ENCODE measurements at places on chromosomes 1 and 21. TPM values are rescaled to one million over a fixed set of nuclear protein-coding genes. Genes with fewer than 3 reads are reported as not detected.

DNA sequence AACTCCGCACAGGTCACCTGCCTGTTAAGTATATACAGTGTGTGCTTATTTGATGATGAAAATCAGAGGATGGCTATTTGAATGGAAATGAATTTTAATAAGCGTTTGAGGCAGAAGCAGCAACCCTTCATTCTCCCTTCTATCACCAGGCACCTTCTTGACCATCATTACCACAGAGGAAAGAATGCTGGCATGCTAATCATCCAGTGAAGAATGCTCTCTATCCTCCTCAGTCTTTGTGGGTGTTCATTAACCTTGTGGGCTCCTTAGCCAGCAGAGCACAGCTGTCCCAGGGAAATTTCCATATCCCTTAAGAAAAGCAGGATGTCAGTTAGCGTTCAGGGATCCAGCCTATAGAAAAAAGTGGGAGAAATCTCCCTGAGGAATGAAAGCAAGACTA lies 428.0 kb upstream of the CAMK1G start:
- no peak for DNase-seq

GRCh38 chr1:113872219-113872935 lies 865 bp upstream of the PTPN22 start:
- DNase-seq: no peak

DNA sequence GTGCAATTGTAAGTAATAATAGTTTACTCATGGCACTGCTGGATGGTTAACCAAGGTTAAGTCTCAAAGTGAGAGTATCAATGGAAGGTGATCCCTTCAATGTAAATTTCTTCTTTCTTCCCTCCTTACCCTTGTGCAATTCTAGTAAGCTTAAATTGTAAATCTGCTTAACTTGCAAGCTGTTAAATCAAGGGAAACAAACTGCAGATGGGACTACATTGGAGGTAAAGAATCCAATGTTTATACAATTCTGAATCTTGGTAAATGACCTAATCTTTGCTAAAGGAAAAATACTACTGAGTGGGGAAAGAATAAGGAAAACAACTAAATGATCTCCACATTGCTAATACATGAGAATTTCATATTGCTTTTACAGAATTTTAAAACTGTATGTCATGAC lies 6.7 kb upstream of the CD55 start:
- no peak for DNase-seq

DNA sequence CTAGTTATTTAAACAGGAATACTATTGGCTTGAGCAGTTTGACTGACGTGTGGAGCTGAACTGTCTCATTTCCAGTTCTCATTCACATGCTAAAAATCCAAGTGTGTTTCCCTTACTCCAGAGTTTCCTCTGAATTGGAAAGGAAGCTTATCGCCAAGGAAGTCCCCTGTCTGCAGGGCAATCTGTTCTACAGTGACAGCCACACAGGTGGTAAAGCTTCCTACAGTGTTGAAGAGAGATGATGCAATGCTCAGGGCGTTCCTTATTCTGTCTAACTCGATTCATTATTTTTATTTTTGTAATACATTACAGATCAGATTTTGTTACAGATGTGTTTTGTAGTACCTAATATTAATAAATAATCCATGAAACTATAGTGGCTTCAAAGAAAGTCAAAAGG lies 41.3 kb downstream of the ADAMTS5 start:
- DNase-seq: no peak

DNA sequence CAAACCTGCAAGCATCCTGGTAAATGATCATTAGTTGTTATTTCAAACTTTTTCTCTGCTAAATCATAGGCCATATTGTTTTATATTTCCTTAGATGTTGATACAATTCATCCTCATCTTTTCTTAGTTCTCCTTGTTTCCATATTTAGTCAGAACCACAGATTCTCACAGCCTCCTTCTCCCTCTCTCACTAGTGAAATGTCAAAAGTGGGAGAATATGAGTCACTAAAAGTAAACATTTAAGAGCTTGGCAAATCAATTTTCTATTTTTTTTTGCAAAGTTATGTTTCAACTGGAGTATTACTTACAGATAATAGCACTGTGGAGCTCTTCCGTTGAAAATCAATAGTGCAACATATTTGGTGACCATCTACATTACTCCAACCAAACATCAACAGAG lies 308.8 kb downstream of the COL11A1 start:
- no peak for DNase-seq

DNA sequence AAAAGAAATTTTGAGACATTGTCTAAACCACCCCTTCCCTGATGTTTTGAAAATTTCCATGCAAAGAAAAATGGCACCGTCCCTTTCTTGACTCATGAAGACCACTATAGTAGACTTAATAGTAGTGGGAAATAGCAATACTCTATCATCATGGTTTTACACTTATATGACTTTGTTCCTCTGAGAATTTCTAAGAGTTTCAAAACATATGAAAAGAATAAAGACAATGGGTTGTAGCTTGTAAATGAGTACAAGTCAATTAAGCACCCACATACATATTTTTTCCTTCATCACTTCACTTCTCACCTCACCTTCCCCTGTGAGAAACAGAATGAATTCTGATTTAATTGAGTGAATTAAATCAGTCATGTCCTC lies 151.7 kb downstream of the LYPLAL1 start:
- no peak for DNase-seq

DNA sequence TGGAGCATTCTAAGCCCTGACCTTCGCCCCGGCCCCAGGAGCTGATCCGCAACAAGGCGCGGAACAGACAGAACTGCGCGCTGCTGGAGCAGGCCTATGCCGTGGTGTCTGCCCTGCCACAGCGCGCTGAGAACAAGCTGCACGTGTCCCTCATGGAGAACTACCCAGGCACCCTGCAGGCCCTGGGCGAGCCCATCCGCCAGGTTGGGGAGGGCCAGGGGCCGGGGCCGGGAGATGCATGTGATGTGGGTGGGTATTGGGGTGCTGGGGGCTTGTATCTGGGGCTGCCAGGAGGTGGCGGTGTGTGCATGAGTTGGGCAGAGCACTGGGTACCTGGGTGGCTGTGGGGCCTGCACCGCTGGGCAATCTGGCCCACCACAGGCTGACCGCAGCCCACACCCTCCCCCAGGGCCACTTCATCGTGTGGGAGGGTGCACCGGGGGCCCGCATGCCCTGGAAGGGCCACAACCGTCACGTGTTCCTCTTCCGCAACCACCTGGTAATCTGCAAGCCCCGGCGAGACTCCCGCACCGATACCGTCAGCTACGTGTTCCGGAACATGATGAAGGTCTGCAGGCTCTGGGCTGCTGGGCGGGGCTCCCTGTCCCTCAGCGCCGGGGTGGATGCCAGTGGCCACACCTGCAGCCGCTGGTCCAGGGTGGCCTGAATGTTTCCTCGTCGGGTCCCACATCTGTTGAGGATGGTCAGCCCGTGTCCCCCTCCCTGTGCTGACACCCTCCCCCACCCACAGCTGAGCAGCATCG lies 65.8 kb downstream of the TRIM11 start:
- no peak for DNase-seq

- no peak for DNase-seq
Measured at GRCh38 chr21:43930074-43930847, 65.2 kb downstream of the AGPAT3 start.

- no peak for DNase-seq
Measured at GRCh38 chr1:209041927-209042326, 541.6 kb upstream of the CAMK1G start.

DNA sequence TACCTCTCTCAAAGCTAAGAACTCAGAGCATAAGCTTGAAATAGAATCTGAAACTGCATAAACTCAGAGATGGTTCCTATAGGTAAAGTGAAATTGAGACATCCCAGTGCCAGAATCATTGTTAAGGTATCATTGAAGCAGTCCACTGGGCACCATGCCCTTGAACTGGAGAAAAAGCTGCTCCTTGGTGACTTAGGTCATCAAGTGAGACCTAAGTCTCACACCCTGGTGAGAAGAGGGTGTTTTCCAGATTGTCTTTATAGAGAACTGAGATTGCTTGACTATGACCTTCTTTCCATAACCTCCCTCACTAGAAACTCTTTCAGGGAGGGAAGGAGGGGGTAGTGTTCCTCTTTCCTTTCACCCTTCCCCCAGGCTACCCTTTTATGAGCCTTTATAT lies 9.4 kb upstream of the ATP6V1G3 start:
- DNase-seq: no peak

DNA sequence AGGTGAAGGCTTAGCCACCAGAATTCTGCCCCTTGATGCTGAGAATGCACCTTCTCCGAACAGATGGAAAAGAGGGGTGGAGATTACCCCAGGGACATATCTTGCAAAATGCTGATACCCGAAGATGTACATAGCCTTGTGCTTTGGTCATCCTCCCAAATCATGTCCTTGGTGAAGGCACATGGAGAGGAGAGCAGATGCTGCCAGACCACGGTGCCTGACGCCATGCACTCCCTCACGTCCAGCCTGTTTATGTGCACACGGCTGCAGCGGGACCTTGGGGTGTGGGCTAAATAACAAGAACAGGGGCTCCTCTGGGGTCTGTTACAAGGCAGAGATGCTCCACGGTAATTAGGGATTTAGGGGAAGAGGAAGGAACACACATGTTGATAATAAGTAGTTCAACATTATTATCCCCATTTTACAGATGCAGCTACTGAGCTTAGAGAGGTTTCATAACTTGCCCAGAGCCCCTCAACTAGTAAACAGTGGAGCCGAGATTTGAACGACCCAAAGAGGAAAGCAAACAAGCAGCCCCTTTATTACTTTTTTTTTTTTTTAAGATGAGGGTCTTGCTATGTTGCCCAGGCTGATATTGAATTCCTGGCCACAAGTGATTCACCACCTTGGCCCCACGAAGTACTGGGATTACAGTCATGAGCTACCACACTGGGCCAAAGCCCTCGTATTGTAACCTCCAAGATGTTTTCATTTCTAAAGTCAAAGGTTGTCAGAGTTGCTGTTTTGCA lies 12.9 kb downstream of the EPHX1 start:
- no peak for DNase-seq

GRCh38 chr1:223700942-223701637 lies 11.2 kb upstream of the CAPN2 start:
- peak; percentile 51 for DNase-seq

DNA sequence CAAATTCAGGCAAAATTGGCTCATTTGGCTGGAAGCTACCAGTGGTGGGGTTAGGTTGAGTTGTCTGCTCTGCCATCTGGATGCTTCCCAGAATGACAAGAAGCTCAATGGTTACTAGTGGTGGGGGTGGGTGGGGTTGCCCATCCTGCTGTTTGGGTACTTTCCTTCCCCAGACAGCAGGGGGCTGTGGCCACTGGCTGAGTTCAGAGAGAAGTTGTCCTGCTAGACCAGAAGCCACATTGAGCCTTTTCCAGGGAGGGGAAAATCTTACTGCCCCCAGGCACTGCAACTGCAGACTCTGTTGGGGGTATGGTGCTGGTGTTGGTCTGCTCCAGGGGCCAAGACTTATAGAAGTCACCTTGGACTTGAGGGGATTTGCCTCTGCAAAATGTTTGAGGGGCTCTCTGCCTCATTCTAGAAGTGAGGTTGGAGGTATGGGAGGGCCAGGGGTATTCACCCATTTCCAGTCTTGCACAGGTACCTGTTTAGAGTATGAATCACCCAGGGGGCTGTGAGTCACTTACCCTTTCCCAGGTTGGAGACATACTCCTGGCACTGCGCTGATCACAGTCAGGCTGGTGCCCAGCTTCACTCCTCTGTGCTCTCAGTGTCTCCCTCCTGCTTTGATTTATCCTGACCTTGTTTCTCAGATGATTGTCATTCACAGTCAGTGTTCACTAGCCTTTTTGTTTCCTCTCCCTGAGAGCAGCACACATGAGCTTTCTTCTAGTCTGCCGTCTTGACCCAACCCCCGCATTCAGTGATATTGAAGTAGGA lies 89.1 kb upstream of the NEGR1 start:
- no peak for DNase-seq

DNA sequence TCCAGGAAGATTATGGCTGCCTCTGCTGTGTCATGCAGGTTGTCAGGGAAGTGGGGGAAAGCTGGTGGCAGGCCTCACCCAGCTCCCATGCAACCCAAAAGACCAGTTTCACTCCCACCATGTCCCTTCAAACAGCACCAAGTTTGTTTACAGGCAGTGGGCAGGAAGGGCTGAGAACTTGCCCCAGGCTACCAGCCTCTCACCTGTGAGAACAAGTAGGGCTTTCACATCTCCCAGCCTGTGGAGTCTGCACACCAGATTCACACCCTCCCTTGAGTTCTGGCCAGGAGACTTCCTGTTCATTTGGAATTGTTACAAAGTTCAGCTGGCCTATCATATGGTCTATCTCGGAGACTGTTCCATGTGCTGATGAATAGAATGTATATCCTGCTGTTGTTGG lies 27.8 kb downstream of the RPAP2 start:
- DNase-seq: no peak

DNA sequence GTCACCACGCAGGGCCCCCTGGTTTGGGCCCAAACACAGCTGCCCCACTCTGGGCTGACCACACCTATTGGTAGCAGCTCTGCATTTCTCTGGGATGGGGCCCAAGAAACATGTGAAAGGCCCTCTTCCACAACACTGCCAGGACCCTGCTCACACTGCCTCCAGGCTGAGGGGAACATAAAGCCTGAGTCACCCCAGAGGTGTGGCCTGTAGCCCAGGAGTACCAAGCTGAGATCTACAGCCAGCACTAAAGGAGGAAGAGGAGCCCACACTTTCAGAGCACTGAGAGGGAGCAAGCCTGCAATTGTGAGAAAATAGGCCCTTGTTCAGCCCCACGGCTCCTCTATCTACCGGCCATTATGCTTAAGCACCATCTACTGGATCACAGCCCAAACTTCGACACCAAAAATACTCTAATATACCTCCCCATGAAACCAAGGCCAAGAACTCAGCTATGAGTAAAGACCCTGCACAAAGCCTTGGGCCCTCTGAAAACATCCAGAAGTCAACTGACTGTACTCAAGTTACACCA lies 14.4 kb upstream of the OR2T10 start:
- DNase-seq: no peak

- DNase-seq: no peak
Measured at GRCh38 chr1:211282023-211282373, 22.8 kb downstream of the RCOR3 start.

DNA sequence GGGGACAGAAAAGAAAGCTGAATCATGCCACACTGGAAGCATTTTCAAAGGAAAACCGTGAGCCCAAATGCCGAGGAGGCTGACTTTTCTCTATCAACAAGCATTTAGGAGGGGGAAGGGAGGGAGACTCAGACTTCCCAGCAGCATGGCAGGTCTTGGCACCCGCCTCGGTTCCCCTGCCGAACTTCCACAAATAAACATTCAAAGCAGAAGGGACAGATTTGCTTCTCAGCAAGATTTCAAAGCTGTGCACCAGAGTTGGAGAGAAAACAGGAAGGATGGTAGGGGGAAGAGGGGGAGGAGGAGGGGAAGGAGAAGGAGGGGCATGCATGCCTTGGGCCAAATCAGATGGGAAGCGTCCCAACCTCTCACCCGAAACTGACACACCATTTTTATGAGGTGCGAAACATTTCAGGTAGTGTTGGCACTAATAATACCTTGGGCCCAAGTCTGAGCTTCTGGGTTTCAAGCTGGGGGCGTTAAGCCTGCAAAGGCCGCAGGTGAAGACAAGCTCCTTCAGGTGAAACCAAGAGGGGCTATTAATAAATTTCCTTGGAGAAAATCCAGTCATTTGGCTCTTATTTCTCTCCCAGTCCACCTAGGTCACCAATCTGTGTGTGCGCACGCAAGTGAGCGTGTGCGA lies 26.4 kb downstream of the ABCA4 start:
- DNase-seq: no peak

The UROD gene
- total RNA-seq: 65.6 TPM

The RIPPLY3 gene
- total RNA-seq: 0.26 TPM

The NHLH1 gene
- 0.60 TPM for total RNA-seq

The KCNN3 gene
- 0.10 TPM for total RNA-seq

The CDA gene
- not detected for total RNA-seq

The VAV3 gene
- 2.5 TPM for total RNA-seq

The KRTAP6-1 gene
- total RNA-seq: not detected

The FLG2 gene
- total RNA-seq: not detected

The SPATA1 gene
- total RNA-seq: 2.9 TPM

The PPIH gene
- 89.9 TPM for total RNA-seq

The AMPD1 gene
- not detected for total RNA-seq

All from activated T-cell treated with anti-CD3 and anti-CD28 coated beads, Interleukin-2, amount 50 U/mL, for 72 hours (primary cell).